Naive thymus-derived CD8-positive, alpha-beta T cell (primary cell): ENCODE measurements at places on chromosomes 5 and 9.

DNA sequence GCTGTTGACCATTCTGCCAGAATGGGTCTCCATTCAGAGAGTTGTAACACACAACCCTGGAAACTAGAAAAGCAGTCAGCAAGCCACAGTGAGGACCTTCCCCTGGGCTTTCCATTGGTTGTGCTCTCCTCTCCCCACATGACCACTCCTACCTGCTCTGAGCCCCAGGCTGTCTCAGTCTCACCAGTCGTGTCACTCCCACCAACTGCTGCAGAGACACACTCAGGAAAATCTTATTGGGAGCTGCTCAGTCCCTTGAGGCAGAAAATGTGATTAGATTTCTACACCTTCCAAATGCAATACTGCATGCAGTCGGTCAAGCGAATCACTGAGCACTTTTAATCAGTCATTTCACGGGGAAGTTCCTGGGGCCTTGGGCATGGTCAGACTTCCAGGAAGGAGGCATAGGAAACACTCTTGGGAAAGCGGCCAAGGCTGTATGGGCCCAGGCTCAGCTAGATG lies 284.2 kb upstream of the NMUR2 start:
- no peak for DNase-seq

GRCh38 chr9:19173598-19174125 lies 46.4 kb upstream of the PLIN2 start:
- DNase-seq: no peak

DNA sequence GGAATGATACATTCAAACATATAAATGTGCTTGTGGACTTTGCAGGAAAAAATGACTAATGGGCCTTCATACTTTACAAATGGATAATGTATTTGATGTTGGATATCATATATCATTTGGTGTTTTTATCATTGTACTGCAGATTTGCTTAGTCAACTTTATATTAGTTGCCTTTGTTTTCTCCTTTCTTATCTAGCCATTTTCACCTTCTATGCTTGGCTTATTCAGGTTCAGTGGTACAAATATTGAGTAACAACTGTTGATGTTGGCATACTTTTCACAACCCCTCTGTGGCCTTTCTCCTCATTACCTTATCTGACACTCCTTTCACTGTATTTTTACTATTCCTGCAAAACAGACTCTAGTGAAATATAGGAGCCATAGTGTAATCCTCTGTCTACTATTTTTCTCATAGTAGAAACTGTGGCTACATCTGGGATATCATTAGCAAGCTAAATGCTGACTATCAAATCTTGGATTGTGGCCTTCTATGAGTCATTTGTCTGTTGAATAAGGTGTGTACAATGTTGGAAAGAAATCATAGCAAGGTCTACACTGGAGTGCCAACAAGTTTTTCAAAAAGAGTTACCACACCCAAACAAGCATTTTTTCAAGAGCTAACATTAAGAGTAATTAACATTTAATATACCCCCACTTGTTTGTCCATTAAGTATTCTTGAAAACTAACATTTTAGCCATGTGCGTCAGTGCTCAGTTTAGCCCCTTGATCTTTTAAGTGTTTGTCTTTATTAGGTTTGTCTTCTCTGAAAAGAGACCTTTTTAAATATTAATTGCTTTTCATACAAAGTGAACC lies 330.1 kb downstream of the ADGRV1 start:
- DNase-seq: no peak

DNA sequence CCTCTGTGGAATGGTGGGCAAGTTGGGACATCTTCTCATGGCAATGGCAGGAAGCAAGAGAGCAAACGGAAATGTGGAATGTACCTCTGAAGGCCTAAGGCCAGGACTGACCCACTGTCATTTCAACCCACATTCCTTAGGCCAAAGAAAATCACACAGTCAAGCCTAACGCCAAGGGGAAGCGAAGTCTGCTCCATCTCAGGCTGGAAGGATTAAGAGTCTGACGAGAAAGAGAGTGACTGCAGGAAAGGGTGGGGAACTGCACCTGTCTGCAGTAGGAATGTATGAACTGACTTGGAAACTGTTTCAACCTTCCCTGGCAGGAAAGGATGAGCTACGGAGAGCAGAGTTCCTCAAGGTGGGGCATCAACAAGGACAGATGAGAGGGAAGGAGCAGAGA lies 90.2 kb upstream of the TAS2R1 start:
- DNase-seq: no peak

DNA sequence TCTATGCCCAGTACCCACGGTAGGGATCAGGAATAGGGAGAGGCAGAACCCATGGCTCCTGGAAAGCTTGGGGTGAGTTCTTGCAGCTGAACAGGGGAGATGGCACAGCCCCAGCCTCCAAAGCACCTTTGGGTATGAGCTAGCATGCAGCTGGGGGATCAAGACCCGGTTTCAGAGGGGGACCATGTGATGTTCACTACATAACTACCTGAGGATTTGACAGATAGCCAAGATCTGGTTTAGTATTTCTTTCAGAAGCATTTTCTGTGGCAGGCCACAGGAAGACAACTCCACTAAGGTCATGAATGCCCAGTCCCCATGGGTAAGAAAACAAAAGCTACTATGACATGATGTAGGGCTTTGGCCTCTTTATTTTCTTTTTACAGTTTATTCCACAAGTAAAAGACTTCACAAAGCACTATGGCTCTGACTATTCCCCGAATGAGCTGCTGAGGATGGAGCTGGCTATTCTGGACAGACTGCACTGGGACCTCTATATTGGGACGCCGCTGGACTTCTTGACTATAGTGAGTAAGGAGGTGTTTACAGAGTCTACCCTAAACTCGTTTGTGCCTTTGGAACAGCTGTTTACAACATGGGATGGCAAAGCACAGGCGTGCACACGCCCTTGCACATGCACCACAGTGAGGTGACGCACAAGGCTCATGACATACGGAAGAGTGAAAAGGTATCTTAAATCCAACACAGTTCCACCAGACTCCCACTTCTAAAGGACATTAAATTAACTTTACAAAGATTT lies 3.4 kb downstream of the CCNI2 start:
- DNase-seq: no peak

GRCh38 chr9:16870596-16871335 lies at the start of gene BNC2:
Gene BNC2, minus strand, starts transcription at chr9:16870670. Its CDS starts 22 bp downstream, at chr9:16870648.
- DNase-seq: no peak

DNA sequence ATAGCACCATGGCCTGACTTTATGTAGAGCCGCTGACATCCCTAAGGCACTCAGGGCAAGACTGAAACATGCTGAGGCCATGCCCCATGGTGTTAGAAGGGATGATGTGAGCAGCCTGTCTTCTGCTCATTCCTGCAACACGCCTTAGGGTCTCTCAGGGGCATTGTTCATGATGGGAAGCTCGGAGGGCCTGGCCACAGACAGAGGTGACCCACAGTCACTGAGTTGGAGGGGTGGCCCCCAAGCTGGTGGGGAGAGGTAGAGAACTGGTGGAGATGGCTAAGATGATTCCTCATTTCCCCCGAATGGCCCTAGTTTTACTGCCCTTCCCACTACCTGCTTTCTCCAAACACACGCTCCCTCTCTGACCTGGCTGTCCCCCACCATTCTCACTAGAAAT lies 135.2 kb downstream of the BARX1 start:
- no peak for DNase-seq

DNA sequence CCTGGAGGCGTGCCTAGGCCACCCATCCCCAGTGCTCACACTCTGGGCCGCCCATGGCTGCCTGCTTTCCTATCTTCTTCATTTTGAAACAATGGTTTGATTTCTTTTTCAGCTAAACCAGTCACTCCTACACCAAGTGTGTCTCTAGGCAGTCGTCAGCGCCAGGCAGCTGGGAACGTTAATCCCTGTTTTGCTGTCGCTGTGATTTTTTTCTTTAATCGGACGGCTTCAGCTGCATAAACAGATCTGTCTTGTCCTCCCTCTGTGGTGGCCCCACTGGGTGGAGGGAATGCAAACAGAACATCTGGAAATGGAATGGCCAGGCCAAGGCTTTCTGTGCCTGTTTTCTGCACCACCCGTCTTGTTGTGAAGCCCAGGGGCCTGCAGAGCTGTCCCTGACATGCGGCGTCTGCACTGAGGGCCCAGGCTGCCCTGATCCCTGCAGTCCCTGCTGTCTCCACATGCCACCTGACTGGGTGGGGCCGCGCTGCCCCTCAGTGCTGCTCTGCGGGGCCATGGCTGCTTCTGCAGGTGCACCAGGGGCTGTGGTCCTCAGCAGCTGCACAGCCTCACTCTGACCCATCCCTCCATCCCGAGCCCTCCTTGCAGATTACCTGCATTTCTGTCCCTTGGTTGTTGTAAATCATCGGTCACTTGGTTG lies 51.5 kb downstream of the WNK2 start:
- DNase-seq: no peak

DNA sequence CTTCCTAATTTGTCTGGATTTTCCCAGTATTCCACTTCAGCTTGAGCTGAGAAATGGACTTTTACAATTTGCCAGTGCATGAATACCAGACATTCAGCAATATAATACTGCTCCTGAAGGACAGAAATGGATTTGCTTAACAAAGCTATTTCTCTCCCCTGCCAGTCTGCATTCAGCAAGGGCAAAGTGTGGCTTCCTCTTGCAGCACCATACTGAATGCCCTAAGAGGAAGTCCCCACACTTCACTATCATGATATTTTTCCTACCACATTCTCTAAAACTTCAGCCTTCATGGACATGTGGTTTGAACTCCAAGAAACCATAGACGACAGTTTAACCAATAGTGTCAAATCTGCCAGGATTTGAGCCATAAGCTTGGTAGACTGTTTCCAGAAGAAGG lies 19.8 kb upstream of the TLE4 start:
- no peak for DNase-seq

DNA sequence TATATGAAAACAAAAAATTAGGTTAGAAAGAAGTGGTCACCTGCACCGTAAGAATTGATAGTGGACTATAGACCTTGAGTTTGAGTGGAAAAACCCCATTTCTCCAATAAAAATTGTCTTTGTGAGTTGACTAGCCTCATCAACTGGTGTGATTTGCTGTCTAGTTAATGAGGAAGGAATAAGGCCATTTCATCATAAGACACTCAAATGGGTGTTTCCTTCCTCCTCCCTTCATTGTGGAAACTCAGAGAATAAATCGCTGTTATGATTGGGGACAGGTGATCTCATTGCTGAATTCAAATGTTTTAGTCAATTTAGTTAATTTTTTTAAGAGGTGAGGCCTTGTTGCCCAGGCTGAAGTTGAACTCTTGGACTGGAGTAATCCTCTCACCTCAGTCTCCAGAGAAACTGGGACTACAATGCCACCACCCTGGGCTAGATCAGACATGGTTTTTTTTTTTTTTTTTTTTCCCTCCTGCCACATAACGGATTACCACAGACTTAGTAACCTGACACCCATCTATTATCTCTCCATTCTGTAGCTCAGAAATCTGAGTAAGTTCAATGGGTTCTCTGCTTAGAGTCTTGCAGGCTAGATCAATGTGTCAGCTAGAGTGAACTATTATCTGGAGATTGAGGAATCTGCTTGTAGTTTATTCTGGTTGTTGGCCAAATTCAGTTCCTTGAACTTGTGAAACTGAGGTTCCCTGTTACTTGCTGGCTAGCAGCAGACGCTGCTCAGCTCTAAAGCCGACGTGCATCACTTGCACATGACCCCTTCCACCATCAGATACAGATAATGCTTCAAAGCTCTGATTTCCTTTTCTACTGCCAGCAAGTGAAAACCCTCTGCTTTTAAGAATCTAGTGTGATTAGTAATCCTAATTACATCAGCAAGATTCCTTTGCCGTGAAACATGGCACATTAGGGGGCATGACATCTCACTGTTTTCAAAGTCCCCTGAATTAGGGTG lies 663.8 kb upstream of the CDH9 start:
- DNase-seq: no peak

DNA sequence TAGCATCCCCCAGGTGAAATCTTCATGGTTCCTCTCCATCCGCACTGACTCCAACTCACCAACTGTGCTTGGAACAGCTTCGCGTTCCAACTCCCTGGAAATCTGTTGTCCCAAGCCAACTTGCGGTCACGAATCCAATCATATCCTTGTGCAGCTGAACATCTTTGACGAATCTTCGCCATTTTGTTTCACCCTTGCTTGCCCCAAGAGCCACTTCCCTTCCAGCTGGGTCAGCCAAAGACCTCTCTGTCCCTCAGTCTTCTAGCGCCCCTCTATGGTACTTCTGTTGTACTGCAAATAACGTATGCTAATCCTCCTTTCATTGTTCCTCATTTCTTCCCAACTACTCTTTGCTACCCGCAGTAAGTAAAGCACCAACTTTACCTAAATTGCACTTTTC lies 61.0 kb upstream of the TARS1 start:
- DNase-seq: no peak

DNA sequence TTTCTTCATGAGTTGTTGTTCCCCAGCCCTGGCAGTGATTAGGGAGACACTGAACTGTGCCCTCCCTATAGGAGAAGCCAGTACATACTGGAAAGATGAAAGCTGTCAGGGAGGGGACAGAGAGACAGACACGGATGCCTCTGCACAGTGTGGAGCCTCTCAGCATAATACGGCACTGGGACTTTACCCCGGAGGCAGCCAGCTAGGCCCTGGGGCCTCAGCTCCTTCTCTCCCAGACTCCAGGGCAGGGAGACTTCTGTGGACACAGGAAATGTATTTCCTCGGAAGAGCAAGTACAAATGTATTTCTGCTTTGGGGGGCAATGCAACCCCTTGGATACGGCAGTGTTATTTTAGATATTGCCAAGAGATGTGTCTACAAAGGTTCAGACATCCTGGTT lies 62.0 kb downstream of the S1PR3 start:
- no peak for DNase-seq

GRCh38 chr9:125332527-125332926 lies 70.9 kb downstream of the GAPVD1 start:
- no peak for DNase-seq

- no peak for DNase-seq
These were observed 401.6 kb downstream of the PDE4D start for GRCh38 chr5:59491945-59492344.

DNA sequence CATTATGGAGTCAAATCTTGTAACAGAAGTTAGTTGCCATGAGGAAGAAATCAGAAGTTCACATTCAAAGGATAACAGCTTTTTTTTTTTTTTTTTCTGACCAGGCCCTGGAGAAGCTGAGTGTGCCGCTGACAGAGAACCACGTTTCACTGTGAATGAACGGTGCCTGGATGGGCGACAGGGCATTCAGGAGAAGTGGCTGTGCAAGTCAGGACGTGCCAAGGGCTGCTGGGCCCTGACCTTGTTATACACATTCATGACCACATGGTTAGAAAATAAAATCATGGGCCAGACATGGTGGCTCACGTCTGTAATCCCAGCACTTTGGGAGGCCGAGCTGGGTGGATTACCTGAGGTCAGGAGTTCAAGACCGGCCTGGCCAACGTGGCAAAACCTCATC lies 91.6 kb downstream of the ANKH start:
- DNase-seq: no peak

- no peak for DNase-seq
These were observed 20.0 kb downstream of the MOCS2 start for GRCh38 chr5:53089481-53089991.
